Stimulated activated CD4-positive, alpha-beta T cell treated with anti-CD3 and anti-CD28 coated beads, Interleukin-2, amount 100 ng/mL, for 48 hours (primary cell): ENCODE measurements at places on chromosomes 5 and 9.
A peak's percentile ranks its signal among the peaks of the same experiment; 100 is the strongest.

GRCh38 chr9:14937216-14937615, 27.0 kb upstream of the FREM1 start:
- DNase-seq = no peak

GRCh38 chr9:124361128-124361527, 54.1 kb downstream of the PSMB7 start:
- DNase-seq = no peak

DNA sequence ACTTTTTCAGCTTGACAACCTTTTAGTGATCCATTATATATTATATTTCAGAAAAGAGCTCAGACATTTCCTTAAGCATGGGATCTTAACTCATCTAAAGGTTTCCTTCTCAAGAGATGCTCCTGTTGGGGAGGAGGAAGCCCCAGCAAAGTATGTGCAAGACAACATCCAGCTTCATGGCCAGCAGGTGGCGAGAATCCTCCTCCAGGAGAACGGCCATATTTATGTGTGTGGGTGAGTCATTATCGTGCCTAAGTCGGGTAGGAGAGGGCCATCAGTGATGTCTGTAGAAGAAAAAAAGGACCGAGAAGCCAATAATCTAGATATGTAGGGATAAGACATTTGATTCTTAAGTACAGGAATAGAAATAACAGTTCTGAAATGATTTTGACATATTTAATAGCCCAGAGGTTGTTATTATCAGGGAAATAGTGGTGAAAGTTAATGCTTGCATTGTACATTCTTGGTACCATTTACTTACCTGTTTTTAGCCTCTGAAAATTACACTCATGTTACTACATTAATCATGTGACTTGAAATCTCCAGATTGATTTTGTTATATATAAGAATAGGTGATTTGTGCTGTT, 28.2 kb downstream of the MTRR start:
- DNase-seq = no peak

- no peak for DNase-seq
Measured at GRCh38 chr5:59745415-59745863, 148.1 kb downstream of the PDE4D start.

- no peak for DNase-seq
Measured at GRCh38 chr5:10615693-10616092, 51.8 kb downstream of the ANKRD33B start.

- DNase-seq = no peak
Measured at GRCh38 chr5:157592594-157592993, 17.0 kb upstream of the ADAM19 start.

- no peak for DNase-seq
Measured at GRCh38 chr9:35549441-35549840, 55.6 kb upstream of the TESK1 start.

DNA sequence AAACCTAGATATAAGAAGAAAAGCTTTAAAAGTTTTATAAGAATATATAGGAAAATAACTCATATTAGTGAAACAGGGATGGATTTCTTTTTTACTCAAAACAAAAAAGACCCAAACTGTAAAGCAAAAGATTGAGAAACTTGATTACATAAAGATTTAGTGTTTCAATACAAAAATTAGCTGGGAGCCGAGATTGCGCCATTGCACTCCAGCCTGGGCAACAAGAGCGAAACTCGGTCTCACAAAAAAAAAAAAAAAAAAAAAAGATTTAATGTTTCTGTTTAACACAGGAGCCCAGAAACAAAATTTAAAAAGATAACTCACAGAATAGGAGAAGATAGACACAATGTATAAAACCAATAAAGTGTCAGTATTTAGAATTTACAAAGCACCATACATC, 45.2 kb downstream of the CDC14B start:
- no peak for DNase-seq

GRCh38 chr5:112579599-112580170, 158.0 kb upstream of the APC start:
- DNase-seq = no peak

DNA sequence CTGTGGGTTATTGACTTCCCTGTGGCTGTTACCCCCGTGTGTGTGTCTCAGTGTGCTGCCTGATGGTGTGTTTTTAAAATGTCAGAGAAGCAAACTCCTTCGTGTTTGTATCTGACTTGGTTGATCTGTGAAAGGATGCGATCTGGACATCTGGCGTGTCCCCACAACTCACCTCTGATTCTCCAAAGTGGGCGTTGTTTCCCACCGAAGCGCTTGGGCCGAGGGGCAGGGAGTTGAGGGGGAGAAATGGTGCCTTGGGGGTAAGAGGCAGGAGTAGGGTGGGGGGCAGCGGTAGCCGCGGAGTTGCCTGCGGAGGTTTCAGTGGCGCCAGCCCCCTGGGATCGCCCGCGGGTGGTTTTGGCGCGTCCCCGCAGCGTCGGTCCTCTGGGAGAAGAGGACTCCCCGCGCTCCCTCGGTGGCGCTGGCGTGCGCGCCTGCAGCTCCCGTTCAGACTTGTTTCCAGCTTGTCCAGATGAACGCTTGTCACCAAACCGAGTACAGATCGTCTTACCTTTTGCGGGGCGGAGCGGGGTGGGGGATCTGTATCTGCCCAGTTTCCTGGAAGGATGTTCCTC, 1.1 kb downstream of the MAST4 start:
- no peak for DNase-seq

GRCh38 chr5:67725604-67726003, 490.0 kb upstream of the PIK3R1 start:
- DNase-seq = no peak

DNA sequence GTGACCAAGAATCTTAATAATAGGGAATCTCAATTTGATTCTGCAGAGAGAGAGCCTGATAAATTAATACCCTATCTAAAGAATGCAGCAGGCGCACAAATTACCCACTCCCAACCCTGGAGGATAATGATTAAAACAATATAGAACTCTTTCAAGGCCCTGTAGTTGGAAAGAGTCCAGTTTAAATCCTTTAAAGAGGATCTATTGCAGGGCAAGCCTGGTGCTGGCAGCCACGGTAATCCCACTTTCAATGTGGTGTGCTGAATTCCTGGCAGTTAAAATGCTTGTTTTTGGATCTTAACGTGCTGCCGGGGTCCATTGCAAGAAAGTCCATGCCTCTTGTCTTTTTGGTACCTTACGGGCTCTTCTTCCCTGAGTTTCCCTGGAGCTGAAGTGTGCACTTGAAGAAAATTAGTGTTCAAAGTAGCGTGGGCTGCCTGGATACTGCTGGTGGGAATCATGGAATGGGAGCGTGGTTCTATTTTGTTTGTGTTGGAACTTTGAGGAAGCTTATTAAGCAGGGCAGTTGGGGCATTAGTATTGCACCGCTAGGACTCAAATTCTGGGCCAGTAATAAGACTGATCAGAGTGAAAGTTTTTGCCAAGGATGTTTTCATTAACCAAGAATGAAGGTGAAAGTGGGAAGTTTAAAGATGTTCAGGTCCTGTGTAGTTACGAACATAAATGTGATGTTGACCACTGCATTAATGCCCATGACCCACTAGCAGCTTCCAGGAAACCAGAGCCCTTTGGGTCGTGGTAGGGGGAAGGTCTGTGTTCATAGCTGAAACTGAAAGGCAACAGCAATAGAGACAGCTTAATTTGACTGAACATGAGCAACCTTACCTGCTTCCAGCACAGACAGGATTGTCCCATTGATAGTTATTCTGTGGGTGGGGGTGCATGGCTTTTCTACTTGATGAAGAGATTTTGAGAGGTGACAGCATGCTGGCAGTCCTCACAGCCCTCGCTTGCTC, 20.8 kb downstream of the MARCHF6 start:
- no peak for DNase-seq

- DNase-seq = no peak
Measured at GRCh38 chr9:115423646-115424045, 305.7 kb upstream of the TNC start.

DNA sequence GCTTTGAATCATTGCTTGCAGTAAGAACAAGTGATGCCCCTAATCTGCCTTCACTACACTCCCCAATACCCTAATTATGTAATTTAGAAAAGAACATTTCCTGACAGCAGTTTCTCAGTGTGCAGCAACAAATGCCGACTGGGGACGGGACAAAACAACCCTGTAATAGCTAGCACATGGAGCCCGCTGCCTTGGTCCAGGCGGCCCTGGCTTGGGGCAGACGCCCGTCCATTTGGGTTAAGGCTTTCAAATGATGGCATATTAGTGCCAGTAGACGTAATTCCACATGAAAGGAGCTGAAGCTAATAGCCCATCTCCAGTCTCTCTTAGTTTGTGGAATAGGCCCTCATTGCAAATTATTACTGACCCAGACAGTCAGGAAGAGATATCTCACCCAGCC, 150.6 kb upstream of the PITX1 start:
- DNase-seq = no peak

GRCh38 chr9:137919649-137920141, 42.1 kb downstream of the CACNA1B start:
- no peak for DNase-seq

- no peak for DNase-seq
Measured at GRCh38 chr5:68730220-68730978, 363.4 kb upstream of the SLC30A5 start.

DNA sequence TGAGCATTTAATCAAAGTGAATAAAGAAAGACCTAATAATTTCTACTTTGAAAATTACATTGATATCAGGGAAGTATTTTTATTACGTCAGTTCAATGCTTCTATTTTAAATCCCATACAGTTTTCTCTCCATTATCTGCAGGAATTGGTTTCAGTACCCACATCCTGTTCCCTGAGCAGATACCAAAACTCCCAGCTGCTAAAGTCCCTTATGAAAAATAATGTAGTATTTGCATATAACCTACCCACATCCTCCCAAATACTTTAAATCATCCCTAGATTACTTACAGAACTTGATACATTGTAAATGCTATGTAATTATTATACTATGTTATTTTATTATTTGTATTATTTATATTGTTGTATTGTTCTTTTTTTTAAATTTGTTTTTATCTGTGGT, 125.4 kb upstream of the MINAR2 start:
- no peak for DNase-seq

DNA sequence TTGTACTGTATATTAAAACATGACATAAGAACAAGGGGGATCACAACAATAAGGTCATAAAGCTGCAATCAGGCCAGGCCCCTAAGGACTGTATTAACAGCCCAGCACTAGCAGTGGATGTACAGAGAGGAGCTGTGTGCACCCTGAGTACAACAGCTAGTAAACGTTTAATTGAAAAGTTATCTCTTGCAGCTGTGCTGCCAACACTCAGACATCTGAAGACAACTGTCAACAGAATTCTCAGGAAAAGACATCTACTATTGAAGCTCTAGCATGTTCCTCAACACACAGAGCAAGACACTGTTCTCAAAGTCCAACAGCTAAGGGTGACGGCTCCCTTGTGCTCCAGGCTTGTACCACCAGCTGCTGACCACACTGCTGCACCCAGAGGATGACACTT, 199.6 kb downstream of the DCP2 start:
- DNase-seq = no peak

DNA sequence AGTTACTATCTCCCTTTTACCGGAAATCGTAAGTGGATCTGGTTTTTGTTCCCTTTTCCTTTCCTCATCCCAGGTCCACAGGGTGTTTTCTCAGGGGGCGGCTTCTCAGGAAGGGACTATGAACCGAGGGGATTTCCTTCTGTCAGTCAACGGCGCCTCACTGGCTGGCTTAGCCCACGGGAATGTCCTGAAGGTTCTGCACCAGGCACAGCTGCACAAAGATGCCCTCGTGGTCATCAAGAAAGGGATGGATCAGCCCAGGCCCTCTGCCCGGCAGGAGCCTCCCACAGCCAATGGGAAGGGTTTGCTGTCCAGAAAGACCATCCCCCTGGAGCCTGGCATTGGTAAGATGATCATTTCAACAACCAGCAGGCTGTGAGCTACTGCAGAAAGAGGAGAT, 75.8 kb downstream of the GOLPH3 start:
- DNase-seq = no peak

- no peak for DNase-seq
Measured at GRCh38 chr9:87694236-87694755, 31.6 kb upstream of the CTSL start.

GRCh38 chr5:153318556-153318955, 171.9 kb upstream of the GRIA1 start:
- DNase-seq = no peak

- no peak for DNase-seq
Measured at GRCh38 chr5:153601377-153601776, 110.9 kb downstream of the GRIA1 start.

DNA sequence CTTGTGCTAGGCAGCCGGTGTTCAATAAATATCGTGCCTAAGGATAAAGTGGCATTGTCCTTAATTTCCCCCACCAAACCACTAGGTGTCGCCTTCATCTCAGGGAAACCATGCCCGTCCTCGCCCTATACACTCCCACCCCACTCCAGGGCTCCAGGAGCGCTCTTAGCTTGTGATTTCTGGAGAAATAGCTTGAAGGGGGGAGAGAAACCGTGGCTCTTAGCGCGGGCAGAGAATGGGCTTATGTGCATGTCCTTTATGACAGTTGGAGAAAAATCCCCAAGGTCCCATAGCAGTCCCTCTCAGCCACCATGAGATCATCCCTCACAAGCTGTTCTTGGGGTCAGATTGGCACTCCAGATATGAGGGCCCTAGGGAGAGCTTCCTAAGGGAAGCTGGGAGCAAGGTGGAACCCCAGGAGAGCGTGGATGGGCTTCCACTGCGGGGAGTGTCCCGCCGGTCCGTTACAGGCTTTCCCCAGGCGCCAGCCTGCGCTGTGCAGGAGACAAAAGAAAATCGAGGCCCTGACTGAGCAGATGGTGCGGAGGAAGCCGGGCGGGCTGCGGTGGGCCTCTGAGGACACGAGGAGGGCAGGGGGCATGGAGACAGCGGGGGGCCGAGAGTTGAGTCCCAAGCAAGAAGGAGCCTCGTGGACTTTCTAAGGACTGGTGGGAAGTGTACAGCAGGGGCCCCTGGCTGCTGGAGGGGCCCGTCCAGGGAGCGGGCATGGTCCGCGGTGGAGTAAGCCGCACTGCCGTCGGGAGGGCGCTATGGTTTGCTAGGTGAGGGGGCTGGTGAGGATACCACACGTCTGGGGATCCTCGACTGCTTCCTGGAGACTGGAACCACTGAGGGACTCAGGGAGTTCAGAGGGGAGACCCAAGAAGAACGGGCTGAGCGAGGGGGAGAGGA, 750 bp upstream of the NPR2 start:
- DNase-seq = peak; percentile 50

DNA sequence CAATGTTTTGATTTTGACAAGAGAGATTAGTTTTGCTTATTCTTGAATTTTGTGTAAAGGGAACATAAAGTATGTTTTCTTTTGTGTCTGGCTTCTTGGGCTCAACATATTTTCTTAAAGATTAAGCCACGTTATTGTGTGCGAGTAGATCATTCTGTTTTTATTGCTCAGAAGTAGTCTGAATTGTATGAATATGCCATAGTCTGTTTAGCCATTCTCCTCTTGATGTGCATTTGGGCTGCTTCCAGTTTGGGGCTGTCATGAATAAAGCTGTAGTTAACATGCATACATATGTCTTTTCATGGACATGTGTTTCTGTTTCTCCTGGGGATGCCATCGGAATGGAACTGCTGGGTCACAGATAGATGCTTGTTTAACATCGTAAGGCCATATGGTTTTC, 198.9 kb downstream of the FANCC start:
- no peak for DNase-seq

DNA sequence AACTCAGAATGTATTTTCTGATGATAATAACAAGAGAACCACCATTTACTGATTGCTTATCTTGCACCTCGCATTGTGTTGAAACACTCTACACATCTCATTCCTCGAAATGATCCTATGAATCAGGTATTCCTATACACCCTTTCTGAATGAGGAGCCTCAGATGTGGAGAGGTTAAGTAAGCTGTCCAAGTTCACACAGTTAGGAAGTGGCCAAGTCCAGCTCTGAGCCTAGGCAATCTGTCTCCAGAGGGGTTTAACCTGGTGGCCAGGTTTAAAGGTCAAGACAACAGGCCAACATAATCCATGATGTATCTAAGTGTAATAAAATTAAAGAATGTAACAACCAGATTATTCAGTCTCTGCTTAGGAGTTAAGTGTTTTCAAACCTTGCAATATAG, 12.9 kb downstream of the FAM169A start:
- DNase-seq = no peak
